Naive thymus-derived CD8-positive, alpha-beta T cell (primary cell): ENCODE measurements at places on chromosomes 5 and 9.

GRCh38 chr5:66617991-66618768, 22.0 kb downstream of the MAST4 start:
- DNase-seq = no peak

- DNase-seq = no peak
Measured at GRCh38 chr5:3251784-3252183, 343.8 kb upstream of the IRX1 start.

DNA sequence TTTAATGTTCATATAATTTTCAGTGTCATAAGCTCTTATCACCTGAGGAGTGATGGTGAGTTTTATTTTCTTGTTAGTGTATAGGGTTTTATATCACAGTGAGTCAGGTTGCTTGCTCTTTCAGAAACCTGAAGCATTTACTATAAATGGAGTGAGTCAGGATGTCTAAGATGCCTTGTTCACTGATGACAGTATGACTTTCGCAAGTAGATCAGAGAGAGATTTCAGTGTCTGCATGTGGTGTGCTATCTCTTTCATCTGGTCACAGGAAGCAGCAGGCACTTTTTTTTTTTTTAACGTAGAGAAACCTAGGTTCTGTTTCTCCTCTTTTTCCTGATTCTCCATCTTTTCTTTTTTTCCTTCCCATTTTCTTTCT, 237.1 kb downstream of the DMRTA1 start:
- no peak for DNase-seq

GRCh38 chr5:139710319-139711066, 62.3 kb downstream of the CXXC5 start:
- peak; percentile 44 for DNase-seq

DNA sequence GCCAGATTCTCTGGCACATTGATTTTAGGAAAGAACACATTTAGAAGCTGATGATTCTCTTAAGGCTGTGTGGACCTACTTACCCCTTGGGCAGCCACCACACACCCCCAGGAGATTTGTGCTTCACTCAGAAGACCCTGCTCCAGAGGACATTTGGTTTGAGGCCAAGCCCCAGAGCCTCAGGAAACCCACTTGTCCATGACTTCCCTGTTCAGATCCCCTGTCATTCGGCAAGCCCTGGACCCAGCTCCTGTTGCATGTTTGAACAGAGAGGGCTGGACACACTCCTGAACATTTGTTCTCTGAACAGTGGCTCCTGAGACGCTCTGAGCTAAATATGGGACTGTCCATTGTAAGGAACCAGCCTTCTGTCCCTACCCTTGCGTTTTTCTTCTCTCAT, 82.1 kb downstream of the AMBP start:
- DNase-seq = no peak

DNA sequence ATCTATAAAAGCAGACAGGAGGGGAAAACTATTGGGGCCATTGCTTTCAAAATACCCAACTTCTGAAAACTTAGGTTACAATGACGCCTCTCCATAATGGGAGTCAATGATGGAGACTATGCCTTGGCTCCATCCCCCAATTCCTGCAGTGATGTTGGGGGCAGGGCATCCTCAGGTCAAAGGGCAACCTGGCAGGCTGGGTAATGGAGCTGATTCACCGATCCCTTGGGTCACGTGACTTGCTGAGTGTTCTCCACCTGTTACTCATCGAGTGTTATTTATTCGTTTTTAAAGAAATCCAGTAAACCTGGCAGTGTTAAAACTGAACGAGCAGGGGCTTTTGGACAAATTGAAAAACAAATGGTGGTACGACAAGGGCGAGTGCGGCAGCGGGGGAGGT, 244.4 kb downstream of the FAM114A2 start:
- no peak for DNase-seq

- no peak for DNase-seq
Measured at GRCh38 chr9:123424552-123425225, 68.7 kb downstream of the CRB2 start.

GRCh38 chr5:110815916-110816605, 77.3 kb downstream of the SLC25A46 start:
- DNase-seq = no peak

DNA sequence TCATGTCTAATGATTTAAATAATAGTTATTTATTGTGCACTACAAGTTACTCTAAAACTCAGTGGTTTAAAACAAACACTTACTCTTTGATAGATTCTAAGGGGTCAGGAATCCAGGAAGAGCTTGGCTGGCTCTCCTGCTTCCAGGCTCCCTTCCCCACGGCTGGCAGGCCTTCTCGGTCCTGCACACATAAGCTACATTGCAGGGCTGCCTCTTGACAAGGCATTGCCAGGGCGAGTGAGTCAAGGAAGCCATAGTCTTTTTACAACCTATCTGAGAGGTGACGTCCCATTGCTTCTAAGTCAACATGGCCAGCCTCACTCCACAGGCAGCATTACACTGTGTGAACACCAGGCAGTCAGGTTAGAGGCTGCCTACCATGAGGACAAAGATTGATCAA, 119.8 kb downstream of the AUH start:
- no peak for DNase-seq

- no peak for DNase-seq
Measured at GRCh38 chr9:133685653-133686609, 49.8 kb downstream of the DBH start.

- no peak for DNase-seq
Measured at GRCh38 chr5:45113726-45114125, 305.0 kb downstream of the MRPS30 start.

- no peak for DNase-seq
Measured at GRCh38 chr5:84372066-84372695, 12.5 kb downstream of the EDIL3 start.

DNA sequence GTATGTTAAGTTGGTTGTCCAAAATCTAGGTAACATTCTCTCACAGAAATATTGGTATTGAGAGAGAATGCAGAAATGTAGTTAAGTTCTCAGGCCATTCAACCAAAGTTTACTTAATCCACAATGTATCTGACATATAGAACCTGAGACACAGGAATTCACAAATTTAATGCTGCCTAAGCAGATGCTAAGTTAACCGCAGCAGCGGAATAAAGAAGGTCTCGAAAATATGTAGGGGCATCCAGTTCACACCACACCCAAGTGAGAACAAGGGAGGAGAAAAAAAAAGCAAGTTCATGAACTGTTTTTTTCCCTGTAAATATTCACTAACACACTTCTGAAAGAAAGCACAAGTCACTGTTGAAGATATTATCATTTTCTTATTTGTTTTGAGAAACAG, 194.0 kb downstream of the BNC2 start:
- no peak for DNase-seq

DNA sequence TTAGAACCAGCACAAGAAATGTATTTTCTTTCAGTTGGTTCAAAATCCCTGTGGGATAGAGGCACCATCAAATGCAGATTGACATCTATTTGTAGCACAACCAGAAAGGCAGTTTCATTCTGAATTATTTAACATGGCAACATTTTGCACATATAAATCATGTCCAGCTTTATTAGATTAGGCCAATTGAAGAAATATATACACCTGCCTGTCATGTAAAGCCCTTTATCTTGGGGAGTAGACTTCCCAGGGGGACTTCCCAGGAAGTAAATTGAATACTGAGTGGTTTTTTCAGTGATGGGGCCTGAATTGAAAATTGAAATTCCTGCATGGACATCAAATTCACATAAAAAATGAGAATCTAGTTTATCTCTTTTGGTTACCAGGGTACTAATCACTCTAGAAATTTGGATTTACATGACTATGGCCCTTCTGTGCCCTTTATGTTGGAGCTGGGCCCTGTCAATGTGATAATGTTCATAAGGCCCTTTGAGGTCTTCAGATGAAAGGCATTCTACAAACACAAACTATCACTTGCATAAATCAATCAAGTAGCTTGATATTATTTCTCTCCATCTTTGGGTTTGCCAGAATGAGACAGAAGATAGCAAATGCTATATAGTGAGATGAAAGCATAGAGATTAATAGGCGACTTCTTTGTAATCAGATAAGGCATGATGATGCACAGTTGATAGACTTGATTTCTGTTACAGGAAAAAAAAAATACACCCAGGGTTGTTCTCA, 26.2 kb upstream of the ZNF608 start:
- no peak for DNase-seq

DNA sequence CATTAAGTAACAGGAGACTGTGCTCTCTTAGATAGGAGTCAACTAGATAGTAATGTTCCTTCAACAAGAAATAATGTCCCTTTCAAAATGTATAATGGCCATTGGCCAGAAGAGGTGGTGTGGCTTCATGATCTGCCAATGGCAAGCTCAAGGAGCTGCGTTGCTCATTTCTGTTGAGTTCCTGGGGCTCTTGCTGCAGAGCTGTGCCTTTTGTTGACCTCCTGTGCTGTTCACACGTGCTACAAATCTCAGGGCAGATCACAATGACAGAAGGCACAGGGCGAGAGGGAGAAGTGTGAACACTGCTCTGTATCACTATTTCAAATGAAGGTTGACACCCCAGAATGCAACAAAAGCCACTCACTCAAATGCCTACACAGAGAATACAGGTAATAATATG, 16.0 kb upstream of the TBC1D2 start:
- no peak for DNase-seq

DNA sequence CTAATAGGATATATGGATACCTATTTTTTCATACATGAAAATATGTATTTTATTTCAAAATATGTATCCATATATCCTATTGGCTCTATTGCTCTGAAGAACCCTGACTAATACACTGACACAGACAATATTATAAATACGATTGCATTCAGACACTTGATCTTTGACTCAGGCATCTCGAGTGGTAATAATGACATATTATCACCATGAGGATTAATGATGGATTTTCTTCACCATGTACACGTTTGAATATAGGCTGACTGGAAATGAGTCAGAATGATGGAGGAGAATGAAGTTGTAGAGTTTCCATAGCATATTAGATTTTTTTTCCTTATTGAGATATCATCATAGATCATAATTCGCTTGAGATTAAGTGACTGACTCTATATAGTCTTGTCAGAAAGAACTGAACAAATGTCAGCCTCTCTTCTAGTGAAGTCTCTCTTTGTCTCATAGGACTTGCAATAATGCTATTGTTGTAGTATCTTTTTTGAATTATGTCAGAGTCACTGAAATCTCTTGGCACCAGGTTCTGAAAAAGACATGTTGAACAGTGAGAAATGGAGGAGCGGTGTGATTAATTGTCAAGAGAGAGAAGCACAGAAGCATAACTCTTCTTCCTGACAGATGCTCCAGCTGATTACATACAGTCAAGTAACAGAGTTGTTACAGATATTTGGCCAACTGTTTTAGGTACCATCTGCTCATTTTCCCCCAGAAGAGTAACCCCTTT, 41.4 kb upstream of the SLCO6A1 start:
- DNase-seq = no peak

DNA sequence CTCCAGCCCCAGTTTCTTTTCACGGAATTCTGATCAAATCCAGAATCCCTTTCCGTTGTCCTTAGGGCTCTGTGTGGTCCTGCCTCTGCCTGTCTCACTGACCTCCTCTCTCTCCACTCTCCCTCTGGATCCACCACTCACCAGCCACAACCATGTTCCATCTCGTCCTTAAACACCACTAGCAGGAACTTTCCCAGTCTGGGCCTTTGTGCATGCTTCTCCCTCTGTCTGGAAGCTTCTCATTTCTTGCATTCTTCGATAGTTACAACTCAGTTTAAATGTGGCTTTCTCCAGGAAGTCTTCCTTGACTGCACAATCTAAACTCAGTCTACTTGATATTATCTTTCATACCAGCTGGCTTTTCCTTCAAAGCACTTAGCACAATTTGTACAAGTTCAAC, 117.7 kb upstream of the MSX2 start:
- no peak for DNase-seq

DNA sequence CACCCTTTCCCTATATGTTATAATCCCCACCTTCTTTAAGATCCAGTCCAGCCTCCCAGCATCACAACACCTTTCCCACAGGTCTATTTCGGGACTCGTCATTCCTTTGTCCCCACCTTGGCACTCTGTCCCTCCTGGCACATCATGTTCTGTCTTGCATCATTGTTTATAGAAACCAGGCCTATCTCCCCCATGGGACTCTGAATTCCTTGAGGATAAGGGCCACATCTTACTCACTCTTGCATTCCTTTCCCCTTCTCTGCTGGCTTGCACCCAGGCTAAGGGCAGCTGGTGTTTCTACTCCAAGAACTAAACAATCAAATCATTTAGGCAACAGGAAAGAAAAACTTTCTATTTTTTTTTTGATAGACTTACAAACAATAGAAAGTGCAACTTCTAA, 205.7 kb downstream of the AGTPBP1 start:
- DNase-seq = no peak

DNA sequence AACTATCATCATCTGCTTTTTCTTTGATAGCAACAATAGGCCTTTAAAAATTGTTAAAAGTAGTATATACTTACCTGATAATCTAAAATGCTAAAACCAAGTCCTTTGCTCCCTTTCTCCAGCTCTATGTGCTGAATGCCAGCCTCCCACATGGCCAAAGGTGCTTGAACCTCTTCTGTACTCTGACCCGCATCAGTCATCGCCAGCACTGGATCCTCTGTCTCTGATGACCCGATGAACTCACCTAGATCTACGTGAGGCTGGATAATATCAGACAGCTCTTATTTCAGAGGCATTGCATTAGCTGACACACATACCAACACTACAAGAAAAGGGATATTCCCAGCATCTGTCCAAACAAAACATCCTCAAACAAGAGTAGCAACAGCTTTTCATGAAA, 89.5 kb downstream of the MPDZ start:
- no peak for DNase-seq
